A549 treated with Hydrocortisone at 1 μM for 4 hours (cell line): ENCODE measurements at places on chromosomes 1 and 21. TPM values are rescaled to one million over a fixed set of nuclear protein-coding genes. Genes with fewer than 3 reads are reported as not detected.

Gene ADAMTSL4
- 4.4 to 7.3 TPM (median 6.8 TPM) in 5 replicates for total RNA-seq

Gene FCRL6
- not detected in 5 replicates for total RNA-seq

Gene CDC14A
- total RNA-seq = 2.0 to 3.0 TPM (median 2.5 TPM) in 5 replicates

Gene PDE4B
- total RNA-seq = 5.1 to 7.9 TPM (median 6.2 TPM) in 5 replicates

Gene CELA2B
- total RNA-seq = 0.14 TPM in 1 of 5 replicates, not detected in the others

Gene PTPRF
- 73.3 to 110 TPM (median 95.8 TPM) in 5 replicates for total RNA-seq

Gene CD164L2
- not detected in 5 replicates for total RNA-seq

Gene PALMD
- 0.13 to 0.31 TPM (median 0.27 TPM) in 5 replicates for total RNA-seq

Gene LHX4
- total RNA-seq = 0.28 to 0.45 TPM (median 0.41 TPM) in 5 replicates

Gene RBP7
- 5.2 to 6.9 TPM (median 5.6 TPM) in 5 replicates for total RNA-seq

Gene AIM2
- total RNA-seq = not detected in 5 replicates

Gene PER3
- total RNA-seq = 0.70 to 1.2 TPM (median 0.79 TPM) in 5 replicates

Gene STRIP1
- total RNA-seq = 11.4 to 13.0 TPM (median 12.5 TPM) in 5 replicates

Gene SPATA45
- total RNA-seq = not detected in 5 replicates

Gene SHISA4
- total RNA-seq = 11.2 to 16.9 TPM (median 16.0 TPM) in 5 replicates
